Motor neuron (in vitro differentiated cells): ENCODE measurements at places on chromosomes 12 and 14.

DNA sequence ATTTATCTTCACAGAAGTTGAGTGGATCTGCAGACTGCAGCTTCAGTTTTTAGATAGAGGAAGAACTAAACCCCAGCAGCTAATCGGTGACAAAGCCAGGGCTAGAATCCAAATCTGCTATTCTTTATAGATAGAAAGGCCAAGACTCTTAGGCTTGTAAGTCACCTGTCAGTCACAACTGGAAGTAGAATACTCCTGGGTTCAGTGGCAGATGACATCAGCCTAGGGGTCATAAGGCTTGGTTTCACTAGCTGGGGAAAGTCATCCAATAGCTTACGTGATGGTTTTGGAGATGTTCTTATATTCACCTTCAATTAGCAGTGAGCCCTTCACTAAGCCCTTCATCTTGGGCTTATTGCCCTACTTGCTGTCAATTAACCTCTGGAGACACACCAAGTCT is 93.4 kb downstream of the APAF1 start:
- no peak for ATAC-seq

GRCh38 chr14:57464008-57464730 is 29.5 kb downstream of the CCDC198 start:
- ATAC-seq = no peak

- no peak for ATAC-seq
These were observed 77.7 kb upstream of the SLC38A2 start for GRCh38 chr12:46450279-46450748.

DNA sequence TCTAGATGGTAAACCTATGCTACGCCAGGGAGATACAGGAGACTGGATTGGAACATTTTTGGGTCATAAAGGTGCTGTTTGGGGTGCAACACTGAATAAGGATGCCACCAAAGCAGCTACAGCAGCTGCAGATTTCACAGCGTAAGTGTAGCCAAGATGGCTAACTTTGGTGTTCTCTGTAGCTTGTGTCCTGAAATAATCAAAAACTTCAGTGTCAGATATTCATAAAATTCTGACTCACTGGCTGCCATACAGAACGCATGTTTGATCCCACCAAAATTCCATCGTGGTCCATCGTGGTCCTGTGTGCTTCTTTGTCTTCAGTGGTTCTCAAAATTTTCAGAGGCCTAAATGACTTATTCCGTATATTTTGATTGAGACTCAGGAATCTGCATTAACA is 1.3 kb downstream of the STRAP start:
- ATAC-seq = no peak

GRCh38 chr12:30357766-30358490 is 337.7 kb downstream of the IPO8 start:
- ATAC-seq = peak; percentile 16

DNA sequence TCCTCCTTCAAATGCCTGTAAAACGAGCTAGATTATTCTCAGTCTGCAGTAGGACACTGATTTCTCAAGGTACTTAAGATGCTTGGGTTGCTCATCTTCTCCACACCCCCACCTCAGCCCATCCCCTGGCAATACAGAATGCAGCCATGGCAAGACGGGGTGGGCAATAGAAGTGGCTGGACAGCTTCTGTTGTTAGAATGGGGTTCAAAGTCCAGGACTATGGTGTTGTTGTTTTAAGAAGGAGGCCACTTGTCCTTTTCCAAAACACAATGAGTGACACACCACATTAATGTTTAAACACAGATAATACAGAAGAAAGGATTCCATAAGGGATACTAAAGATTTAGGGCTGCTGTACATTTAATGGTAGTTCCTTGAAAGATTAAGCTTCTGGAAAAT is 188.9 kb upstream of the BCL2L14 start:
- ATAC-seq = no peak

DNA sequence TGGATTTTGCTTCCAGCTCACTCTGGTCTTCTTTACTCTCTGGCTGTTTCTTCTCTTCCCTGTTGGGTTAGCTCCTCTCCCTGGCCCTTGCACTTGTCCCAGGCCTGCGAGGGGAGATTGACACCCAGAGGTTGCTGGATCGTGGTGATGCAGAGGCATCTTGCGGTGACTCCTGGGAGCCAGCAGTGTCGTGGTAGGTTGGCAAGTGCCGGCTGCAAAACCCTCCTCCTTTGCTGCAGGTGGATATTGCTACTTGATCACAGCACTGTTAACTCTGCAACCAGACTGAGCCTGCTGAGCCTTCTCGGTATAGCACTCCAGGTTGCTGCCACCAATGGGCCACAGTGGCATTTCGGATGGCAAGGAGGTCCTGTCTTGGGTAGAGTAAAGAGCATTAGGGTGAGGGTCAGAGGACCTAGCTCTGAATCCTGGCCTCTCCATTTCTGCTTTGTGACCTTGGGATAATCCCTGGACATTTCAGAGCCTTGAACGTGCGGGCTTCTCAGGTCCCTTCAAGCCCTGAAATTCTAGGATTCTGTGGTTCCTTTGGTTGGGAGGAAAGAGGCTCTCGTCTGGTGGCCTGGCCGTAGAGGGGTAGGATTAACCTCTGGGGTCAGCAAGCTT is 87.4 kb downstream of the TSPAN9 start:
- ATAC-seq = no peak
